Activated CD4-positive, CD25-positive, alpha-beta regulatory T cell treated with anti-CD3 and anti-CD28 coated beads, Interleukin-2, amount 50 U/mL, for 72 hours (primary cell): ENCODE measurements at places on chromosomes 6 and 20.

DNA sequence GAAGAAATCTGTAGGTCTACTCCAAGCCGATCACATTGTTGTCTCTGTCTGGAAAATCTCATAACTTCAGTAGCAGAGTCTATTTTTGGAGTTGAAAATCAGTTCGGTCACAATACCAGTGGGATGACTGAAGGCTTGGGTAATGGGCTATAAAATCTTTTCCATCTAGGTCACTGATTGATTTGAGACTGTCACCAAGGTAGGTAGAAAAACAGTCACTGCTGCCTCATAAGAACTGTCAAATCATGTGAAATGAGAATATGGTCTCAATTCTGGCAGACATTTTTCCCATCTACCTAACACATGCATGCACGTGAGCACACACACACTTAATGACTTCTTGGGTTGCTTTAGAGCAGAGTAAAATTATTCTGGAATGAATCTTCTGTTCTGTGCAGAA is 1162.8 kb upstream of the CITED2 start:
- DNase-seq: no peak

- DNase-seq: no peak
These were observed 11.0 kb downstream of the ECT2L start for GRCh38 chr6:138806889-138807288.

- DNase-seq: no peak
These were observed 105.7 kb upstream of the KCNK16 start for GRCh38 chr6:39428152-39428551.

DNA sequence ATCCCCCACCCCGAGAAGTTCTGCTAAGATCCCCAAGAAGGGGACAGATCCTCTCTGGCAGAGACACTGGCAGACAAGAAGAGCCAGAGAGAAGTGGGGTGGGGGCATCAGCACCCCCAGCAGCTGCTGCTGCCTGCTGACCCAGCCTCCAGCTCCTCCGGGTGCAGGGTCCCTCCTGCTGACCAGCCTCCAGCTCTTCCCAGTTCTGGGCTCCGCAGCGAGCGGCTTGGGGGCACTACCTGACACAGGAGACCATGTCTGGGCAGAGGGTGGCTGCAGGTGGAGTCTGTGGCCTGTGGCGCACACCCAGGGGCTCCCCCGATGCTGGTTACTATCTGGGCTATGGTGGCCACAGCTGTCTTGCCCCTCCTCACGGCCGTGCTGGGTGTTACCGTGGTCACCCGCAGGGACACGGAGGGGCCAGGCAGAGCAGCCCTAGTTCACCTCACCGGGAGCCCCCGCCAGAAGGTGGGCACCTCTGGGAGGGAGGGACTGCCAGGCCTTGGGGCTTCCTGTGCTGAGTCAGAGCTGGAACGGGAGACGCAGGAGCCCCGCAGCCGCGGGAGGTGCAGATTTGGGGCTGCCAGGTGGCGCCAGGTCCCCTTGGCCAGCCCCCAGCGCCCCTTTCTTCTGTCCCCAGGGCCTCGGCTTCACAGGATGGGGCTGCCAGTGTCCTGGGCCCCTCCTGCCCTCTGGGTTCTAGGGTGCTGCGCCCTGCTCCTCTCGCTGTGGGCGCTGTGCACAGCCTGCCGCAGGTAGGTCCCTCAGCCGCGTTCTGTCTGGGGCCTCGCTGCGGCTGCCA is 630 bp downstream of the LIME1 start:
- peak; percentile 64 for DNase-seq

GRCh38 chr6:16157492-16157891 is 28.6 kb downstream of the MYLIP start:
- DNase-seq: no peak
